ENCODE measurements at places on chromosomes 7 and 10. TPM values are rescaled to one million over a fixed set of nuclear protein-coding genes. Genes with fewer than 3 reads are reported as not detected.
A peak's percentile ranks its signal among the peaks of the same experiment; 100 is the strongest.

MRPS24 gene
- total RNA-seq = 107 TPM

IQUB gene
- total RNA-seq = 0.14 TPM

AMPH gene
- total RNA-seq = 1.4 TPM

CCDC146 gene
- 8.7 TPM for total RNA-seq

CHST3 gene
- total RNA-seq = 5.9 TPM

MMRN2 gene
- 6.8 TPM for total RNA-seq

GRCh38 chr7:604884-605531 is 85.4 kb upstream of the PDGFA start:
- H3K4me1 ChIP-seq = peaks cover 28% of the 10 kb centered on the region
- H3K27ac ChIP-seq = peak overlapping the region; percentile 94
- H3K4me3 ChIP-seq = peak overlapping the region; percentile 53
- no peaks in the 10 kb centered on the region for H3K36me3 ChIP-seq

DNA sequence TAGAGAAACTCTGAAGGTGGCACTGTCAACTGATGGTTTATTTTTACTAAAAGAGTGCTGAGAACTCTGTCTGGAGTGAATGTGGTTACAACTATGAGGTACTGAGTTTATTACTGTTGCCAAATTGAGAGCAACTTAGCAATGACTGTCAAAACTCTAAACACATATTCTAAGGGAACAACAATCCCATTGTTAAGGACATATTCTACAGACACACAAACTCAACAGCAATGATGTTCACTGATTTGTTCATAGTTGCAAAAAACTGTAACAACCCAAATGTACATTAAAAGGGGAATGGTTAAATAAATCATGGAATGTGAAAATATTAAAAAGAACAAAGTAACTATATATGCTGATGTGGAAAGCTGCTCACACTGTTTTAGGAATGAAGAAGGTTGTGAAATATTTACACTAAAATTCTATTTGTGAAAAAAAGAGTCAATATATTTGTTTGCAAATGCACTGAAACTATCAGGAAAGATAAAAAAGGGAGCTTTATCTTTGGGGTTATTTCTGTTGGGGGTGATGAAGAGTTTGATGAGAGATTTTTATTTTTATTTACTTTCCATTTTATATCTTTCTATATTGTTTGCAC is 12.9 kb downstream of the PON2 start:
- DNase-seq = no peak
- no peak overlapping the region for H3K27ac ChIP-seq
- no peaks in the 10 kb centered on the region for H3K4me1 ChIP-seq
- no peaks in the 10 kb centered on the region for H3K36me3 ChIP-seq

GRCh38 chr10:80583685-80584084 is 46.0 kb downstream of the SH2D4B start:
- no peak overlapping the region for H3K4me3 ChIP-seq
- no peak overlapping the region for H3K27ac ChIP-seq

DNA sequence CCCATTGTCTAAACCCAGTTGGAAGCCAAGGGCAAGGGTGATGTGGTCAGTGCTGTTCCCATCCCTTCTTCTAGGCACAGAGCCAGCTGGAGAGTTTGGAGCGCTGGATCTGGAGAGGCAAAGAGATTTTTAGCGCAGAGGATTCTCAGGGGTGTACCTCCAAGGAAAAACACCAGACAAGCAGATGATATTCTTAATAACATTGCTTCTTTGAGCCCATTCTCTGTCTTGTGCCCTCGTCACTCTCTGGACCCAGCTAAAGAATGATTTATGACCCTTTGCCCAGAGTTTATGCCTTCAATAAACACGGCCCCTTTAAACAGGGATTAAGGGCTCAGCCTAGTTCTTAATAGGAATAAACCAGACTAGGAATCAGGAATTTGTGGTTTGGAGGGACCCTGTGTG is 4.7 kb upstream of the HIP1 start:
- H3K4me3 ChIP-seq = no peak overlapping the region
- peaks cover 4% of the 10 kb centered on the region for H3K27me3 ChIP-seq
- H3K36me3 ChIP-seq = no peaks in the 10 kb centered on the region
- no peak for DNase-seq
- H3K4me1 ChIP-seq = peaks cover 12% of the 10 kb centered on the region
- no peak overlapping the region for H3K27ac ChIP-seq

DNA sequence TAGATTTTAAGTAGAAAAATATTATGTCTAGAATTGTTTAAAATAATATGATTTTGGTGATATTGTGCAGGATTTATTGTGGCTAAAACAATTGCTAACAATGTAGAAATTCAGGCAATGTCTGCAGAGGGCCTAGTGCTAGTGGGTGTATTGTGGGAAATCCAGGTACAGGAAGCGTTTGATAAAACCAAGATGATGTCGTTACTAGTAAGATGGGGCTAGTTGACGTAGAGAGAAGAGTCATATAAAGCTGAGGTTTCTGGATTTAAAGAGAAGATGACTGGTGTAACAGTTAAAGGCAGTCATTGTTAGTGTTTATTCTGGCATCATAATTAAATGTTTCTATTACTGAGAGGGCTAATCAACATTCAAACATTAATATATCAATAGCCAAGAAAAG is 43.5 kb downstream of the ADK start:
- H3K36me3 ChIP-seq = no peaks in the 10 kb centered on the region
- no peak overlapping the region for H3K27ac ChIP-seq
- peaks cover 2% of the 10 kb centered on the region for H3K27me3 ChIP-seq
- H3K4me1 ChIP-seq = peaks cover 7% of the 10 kb centered on the region
- H3K4me3 ChIP-seq = no peak overlapping the region
- no peak for DNase-seq

GRCh38 chr7:132580277-132580676 is 4.0 kb upstream of the PLXNA4 start:
- H3K4me1 ChIP-seq = no peaks in the 10 kb centered on the region
- H3K27ac ChIP-seq = no peak overlapping the region
- H3K27me3 ChIP-seq = peaks cover 42% of the 10 kb centered on the region
- no peak overlapping the region for H3K4me3 ChIP-seq

GRCh38 chr10:30070001-30070685 is 10.8 kb upstream of the JCAD start:
- no peak for DNase-seq
- H3K36me3 ChIP-seq = no peaks in the 10 kb centered on the region
- H3K27ac ChIP-seq = no peak overlapping the region
- H3K27me3 ChIP-seq = no peaks in the 10 kb centered on the region

DNA sequence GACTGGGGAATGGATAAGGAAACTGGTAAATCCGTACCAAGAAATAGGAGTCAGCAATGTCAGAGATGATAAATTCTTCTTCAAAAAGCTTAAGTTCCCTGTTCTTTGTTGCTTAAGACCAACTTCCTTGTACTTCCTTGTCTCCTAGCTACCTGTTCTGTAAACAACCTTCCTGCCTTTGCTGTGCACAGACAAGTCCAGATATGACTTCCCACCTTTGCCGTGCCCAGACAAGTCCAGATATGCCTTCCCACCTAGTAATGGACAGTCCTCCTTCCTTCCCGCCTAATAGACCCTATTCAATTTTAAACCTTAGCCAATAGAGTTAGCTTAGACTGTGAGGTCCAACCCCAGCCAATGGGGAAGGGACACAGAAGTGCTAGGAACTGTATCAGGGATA is 2.5 kb upstream of the ZNF33A start:
- no peak for DNase-seq
- H3K27me3 ChIP-seq = no peaks in the 10 kb centered on the region
- no peak overlapping the region for H3K27ac ChIP-seq
- peaks cover 5% of the 10 kb centered on the region for H3K4me1 ChIP-seq
- no peak overlapping the region for H3K4me3 ChIP-seq

DNA sequence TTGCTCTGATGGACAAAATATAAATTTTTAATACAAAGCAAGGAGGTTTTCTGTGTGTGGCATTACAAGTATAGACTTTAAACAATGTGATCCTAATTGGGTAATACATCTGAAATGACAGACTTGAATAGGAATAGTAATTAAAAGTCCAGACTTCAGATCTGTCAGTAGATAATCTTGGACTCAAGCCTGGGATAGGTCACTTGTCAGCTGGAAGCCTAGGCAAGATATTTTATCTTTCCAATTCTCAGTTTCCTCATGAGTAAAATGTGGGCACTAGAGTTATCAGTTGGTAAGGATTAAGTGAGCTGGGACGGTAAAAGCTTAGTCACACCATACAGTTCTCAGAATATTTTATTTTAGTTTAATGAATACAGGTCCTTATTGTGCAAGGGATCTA is 10.4 kb upstream of the ZMYND11 start:
- no peak for DNase-seq
- H3K4me1 ChIP-seq = peaks cover 2% of the 10 kb centered on the region
- H3K4me3 ChIP-seq = no peak overlapping the region
- H3K27ac ChIP-seq = no peak overlapping the region

DNA sequence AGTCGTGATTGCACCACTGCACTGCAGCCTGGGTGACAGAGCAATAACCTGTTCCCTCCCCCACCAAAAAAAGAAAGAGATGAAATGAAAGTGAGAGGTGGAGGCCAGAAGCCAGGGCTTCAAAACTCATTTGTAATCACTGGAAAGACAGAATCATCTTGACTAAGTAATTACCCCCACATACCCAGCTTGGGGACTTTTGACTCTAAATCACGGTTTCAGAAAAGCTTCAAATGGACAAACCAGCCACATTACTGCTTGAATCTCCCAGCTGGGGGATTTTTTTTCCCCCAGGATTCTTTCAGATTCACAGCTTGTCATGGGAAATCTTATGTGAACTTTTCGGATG is 361.0 kb downstream of the FRMD4A start:
- H3K4me1 ChIP-seq = no peaks in the 10 kb centered on the region
- H3K36me3 ChIP-seq = no peaks in the 10 kb centered on the region
- no peak for DNase-seq
- no peak overlapping the region for H3K27ac ChIP-seq
- H3K27me3 ChIP-seq = no peaks in the 10 kb centered on the region

DNA sequence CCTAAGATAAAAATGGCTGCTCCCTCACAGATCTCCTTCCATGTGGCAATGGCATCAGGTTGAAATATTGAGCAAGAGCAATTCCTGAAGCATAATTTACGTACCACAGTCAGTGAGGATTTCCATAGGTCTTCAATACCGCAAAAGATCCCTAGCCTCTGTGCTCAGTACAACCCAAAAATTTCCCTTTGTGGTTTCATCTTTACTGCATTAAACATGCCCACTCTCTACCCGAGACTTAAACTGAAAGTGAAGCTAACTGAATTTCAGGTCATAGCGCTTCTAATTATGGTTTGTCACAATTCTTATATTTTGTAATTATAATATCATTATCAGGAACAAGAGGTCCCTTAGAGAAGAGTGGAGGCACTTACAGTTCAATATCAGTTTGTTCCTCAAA is 1071.1 kb downstream of the XPNPEP1 start:
- H3K27me3 ChIP-seq = no peaks in the 10 kb centered on the region
- H3K4me1 ChIP-seq = no peaks in the 10 kb centered on the region
- no peak overlapping the region for H3K27ac ChIP-seq

GRCh38 chr10:50400694-50401093 is 149.4 kb upstream of the ASAH2 start:
- no peak for DNase-seq
- H3K27ac ChIP-seq = no peak overlapping the region
- H3K36me3 ChIP-seq = no peaks in the 10 kb centered on the region
- no peaks in the 10 kb centered on the region for H3K27me3 ChIP-seq
- no peak overlapping the region for H3K4me3 ChIP-seq
- H3K4me1 ChIP-seq = peaks cover 7% of the 10 kb centered on the region

DNA sequence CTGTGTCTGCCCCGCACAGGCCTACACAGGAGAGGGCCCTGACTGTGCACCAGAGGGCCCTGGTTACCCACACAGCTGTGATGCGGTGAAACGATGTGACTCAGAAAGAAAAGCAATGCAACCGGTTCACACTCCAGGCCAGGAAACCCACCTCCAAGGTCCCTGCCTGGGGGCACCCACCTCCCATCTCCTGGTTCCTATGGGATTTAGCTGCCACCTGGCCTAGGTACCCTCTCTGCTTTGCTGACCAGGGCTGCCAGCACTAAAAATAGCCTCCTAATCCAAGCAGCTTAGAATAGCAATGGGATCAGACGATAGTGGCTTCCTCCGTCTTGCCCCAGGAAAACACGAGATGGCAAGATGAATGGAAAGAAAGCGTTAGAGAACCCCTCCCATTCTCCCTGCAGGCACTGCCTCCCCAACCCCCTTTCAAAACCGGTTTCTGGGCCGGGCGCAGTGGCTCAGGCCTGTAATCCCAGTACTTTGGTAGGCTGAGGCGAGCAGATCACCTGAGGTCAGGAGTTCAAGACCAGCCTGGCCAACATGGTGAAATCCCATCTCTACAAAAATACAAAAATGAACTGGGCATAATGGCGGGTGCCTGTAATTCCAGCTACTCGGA is 12.4 kb downstream of the RBP3 start:
- DNase-seq = no peak
- H3K27ac ChIP-seq = no peak overlapping the region
- no peaks in the 10 kb centered on the region for H3K36me3 ChIP-seq
- H3K27me3 ChIP-seq = no peaks in the 10 kb centered on the region

GRCh38 chr7:7639847-7640220 is 718 bp upstream of the UMAD1 start:
- DNase-seq = no peak

DNA sequence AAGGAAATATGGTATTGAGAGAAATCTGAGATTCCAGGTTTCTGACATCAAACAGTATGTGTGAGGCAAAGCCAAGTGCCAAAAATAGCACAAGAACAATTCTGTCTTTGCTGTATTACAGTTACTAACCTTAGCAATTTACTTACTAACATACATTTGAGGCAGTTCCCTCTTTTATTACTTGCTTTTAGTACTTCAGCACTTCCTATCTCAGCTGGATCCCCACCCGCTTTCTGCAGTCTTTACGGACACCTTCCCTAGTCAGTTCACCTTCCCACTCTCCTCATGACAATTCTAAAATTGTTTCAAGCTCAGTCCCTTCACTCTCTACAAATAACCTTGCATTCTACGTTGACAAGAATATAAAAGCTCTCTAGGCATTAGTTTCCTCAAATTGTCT is 79.2 kb downstream of the ELAPOR2 start:
- H3K27ac ChIP-seq = no peak overlapping the region
- DNase-seq = no peak
- H3K36me3 ChIP-seq = no peaks in the 10 kb centered on the region
- H3K4me3 ChIP-seq = no peak overlapping the region
- H3K27me3 ChIP-seq = no peaks in the 10 kb centered on the region

GRCh38 chr7:133491201-133491691 is 238.4 kb downstream of the EXOC4 start:
- no peaks in the 10 kb centered on the region for H3K27me3 ChIP-seq
- H3K4me3 ChIP-seq = no peak overlapping the region
- H3K36me3 ChIP-seq = peaks cover 7% of the 10 kb centered on the region
- H3K4me1 ChIP-seq = peaks cover 10% of the 10 kb centered on the region
- peak; percentile 39 for DNase-seq
- peak overlapping the region; percentile 60 for H3K27ac ChIP-seq

GRCh38 chr7:41333511-41333910 is 369.4 kb downstream of the INHBA start:
- no peak overlapping the region for H3K27ac ChIP-seq
- H3K36me3 ChIP-seq = no peaks in the 10 kb centered on the region
- H3K4me1 ChIP-seq = no peaks in the 10 kb centered on the region
- DNase-seq = no peak

DNA sequence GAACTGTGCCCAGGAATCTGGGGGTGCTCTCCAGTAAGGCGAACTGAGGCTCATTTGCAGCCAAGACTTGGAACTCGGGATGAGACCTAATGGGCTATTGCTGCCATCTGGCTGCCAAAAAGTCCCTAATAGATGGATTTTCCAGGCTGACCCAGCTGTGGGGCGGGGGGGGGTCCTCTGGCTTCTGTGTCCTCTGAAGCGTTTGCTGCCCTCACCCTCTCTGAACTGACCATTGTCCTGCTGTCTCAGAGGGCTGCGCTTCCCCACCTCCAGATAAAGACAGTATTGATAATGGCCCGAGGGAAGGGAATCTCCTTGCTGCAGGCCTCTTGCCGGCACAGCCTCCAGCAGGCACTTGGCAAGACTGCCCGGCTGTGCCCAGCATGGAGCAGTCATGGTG is 46.6 kb downstream of the CLEC2L start:
- H3K4me1 ChIP-seq = peaks cover 6% of the 10 kb centered on the region
- no peak for DNase-seq
- H3K36me3 ChIP-seq = peaks cover 33% of the 10 kb centered on the region
- H3K27ac ChIP-seq = no peak overlapping the region

Data from thymus (tissue), 14 donors.